ENCODE measurements at places on chromosomes 6 and 20.

DNA sequence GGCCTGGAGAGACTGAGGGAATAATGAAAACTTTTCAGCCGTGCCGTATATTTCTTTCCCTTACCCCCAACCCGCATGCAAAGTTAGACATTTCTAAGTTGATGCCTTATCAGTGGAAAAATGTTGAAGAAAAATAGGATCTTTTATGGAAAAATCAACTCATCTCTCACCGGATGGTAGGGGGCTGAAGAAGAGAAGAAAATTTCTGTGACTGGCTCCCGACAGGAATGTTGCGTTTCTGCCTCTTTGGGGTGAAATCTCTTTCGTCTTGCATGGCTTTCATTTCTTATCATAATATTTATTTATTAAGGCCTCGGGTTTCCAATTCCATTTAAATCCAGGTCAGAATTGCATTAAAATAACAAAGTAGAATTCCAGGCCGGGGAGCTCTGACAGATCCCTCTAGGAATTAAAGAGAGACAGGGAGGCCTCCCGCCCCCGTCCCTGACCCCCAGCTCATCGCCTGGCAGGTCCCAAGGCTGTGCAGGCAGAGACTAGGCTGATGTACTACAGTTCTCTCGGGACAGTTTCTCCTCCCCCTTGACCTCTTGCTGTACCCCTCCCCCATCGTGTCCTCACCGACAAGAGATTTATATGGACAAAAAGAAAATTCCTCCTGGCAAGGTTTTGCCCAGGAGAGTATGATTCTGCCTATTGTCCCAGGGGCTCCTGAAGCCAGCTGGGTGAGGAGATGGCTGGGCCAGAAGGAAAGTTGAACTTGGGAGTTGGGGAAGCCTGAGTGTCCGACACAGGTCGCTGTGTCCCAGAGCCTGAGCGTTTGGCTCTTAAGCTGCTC is 1.3 kb downstream of the SCUBE3 start:
- DNase-seq, result no peak

GRCh38 chr6:124355146-124355545 is 551.5 kb downstream of the NKAIN2 start:
- no peak for DNase-seq

GRCh38 chr6:38141085-38141484 is 321.6 kb downstream of the ZFAND3 start:
- DNase-seq, result no peak

DNA sequence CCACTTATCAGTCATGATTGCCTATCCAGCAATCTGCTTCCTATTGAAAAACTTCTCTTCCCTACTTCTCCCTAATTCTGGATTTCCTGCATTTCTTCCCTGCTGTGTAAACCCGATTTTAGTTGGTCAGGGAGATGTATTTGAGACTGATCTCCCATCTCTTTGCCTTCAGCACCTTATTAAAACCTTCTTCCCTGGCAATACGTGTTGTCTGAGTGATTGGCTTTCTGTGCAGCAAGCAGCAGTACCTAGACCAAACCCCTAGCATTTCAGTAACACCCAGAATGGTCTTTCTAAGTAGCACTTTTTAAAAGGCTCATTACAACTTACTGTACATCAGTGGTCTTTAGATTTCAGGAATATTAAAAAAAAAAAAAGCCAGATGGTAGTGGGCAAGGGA is 99.1 kb upstream of the PDE10A start:
- no peak for DNase-seq

DNA sequence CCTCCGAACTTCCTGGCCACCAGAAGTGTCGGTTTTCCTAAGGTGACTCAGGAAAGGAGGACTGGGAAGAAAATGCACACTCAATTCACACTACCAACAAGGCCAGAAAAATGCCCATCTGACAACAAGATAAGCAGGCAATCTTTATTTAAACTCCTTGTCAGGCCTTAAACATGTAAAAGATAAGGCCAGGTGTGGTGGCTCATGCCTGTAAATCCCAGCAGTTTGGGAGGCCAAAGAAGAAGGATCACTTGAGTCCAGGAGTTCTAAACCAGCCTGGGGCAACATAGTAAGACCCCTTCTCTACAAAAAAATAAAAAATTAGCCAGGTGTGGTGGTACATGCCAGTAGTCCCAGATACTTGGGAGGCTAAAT is 7.6 kb upstream of the ID1 start:
- no peak for DNase-seq

- no peak for DNase-seq
Observed at GRCh38 chr6:145626857-145627256, 108.5 kb downstream of the EPM2A start.

DNA sequence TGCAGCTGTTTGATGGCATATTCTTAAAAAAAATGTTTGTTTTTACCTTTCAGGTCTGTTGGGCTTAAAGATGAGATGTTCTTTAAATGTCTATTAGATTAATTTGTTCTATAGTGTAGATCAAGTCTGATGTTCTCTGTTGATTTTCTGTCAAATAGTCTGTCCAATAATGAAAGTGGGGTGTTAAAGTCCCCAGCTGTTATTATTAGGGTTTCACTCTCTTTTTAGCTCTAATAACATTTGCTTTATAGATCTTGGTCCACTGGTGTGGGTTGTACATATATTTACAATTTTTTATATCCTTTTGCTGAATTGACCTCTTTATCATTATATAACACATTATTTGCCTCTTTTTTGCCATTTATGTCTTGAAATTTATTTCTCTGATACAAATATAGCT is 11.0 kb upstream of the ZNF337 start:
- no peak for DNase-seq

DNA sequence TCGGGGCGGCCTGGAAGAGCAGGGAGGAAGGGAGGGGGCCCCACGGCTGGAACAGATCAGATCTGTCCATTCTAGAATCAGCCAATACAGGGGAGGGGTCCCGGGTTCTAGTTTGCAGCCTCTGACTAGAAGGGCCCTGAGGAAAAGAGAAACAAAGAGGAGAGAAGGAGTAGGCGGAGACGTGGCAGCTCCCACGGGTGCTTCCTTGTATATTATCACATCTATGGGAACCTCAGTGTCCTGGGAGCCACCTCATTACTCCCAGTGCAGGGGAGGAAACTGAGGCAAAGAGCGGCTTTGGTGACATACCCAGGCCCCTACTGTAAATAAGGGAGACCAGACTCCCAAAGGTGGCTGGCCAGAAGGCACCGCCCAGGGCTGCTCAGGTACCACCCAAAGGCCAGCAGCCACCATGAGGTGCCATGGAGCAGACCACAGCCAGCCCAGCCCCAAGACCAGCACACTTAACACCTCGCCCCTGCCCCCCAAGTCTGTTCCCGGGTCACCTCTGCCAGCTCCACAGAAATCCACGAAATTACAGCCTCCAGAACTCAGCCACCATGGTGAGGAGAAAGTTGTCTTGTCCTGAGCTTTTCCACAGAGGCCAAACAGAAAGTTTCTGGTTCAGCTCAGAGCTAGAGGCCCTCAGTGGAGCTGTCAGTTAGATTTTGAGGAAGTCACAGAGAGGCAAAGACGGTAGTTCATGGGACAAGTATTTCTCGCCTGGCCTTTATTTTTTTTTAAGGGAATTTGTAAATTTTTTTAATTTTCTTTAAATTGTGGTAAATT is 2.1 kb downstream of the ZC3H12D start:
- peak; percentile 58 for DNase-seq

Data from CD4-positive, alpha-beta T cell treated with Interleukin-17A for 1 hour (primary cell).